ENCODE measurements at places on chromosomes 16 and 17. TPM values are rescaled to one million over a fixed set of nuclear protein-coding genes. Genes with fewer than 3 reads are reported as not detected.

TEX19 gene
- not detected for total RNA-seq

SPATA22 gene
- 3.7 TPM for total RNA-seq

KLHL10 gene
- under 0.01 TPM for total RNA-seq

OR1A1 gene
- not detected for total RNA-seq

LGALS9B gene
- total RNA-seq: not detected

KRT25 gene
- not detected for total RNA-seq

TSPAN10 gene
- not detected for total RNA-seq

SCN4A gene
- total RNA-seq: not detected

DNA sequence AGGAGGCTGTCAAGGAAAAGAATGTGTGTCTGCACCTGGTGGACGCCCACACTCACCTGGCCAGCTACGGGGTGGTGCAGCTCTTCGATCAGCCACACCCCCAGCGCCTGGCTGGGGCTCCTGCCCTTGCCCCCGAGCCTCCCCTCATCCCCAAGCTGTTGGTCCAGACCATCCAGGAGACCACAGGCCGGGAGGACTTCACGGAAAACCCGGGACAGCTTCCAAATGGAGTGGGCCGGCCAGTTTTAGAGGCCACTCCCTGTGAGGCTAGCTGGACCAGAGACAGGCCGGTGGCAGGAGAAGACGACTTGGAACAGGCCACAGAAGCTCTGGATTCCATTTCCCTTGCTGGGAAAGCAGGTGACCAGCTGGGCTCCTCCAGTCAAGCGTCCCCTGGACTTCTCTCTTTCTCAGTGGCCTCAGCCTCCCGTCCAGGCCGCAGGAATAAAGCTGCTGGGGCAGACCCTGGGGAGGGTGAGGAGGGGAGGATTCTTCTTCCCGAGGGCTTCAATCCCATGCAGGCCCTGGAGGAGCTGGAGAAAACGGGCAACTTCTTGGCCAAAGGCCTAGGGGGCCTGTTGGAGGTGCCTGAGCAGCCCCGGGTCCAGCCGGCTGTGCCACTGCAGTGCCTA is 2.2 kb downstream of the WDR81 start:
- DNase-seq: no peak

DNA sequence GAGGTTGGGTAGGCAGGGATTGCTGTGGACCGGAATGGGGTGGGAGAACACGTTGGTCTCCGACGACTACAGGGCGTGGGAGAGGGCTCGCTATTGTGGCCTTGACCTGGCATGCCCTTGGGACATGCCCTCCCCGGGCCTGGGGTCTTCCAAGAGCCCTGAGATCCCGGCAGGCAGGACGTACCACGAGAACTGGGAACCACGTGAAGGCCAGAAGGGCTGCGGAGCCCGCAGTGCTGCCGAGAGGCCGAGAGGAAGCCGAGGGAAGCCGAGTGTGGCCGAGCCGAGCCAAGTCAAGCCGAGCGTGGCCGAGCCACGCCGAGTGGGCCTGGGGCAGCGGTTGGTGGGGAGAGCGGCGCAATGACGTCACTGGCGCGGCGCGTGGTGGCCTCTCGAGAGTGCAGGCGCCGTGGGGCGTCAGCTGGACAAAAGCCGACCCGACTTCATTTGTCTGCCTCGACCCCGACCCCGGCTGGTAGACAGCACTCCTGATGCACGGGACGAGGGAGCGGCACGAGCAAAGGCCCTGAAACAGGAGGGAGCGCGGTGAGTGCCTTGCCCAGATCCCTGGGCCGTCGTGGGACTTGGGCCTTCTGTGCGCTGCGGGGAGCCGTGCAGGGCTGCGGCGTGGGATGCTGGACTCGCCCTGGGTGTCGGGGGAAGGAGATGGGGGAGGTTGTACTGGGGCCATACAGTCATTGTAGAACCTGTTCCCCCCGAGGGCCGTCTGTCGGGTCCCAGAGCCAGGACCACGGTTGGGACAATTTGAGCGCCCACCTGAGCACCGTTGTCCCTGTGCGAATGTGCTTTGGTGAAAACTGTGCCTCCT is 6.6 kb downstream of the SOCS1 start:
- DNase-seq: no peak

GRCh38 chr17:69779378-69780214 is 295.4 kb upstream of the KCNJ16 start:
- DNase-seq: no peak

DNA sequence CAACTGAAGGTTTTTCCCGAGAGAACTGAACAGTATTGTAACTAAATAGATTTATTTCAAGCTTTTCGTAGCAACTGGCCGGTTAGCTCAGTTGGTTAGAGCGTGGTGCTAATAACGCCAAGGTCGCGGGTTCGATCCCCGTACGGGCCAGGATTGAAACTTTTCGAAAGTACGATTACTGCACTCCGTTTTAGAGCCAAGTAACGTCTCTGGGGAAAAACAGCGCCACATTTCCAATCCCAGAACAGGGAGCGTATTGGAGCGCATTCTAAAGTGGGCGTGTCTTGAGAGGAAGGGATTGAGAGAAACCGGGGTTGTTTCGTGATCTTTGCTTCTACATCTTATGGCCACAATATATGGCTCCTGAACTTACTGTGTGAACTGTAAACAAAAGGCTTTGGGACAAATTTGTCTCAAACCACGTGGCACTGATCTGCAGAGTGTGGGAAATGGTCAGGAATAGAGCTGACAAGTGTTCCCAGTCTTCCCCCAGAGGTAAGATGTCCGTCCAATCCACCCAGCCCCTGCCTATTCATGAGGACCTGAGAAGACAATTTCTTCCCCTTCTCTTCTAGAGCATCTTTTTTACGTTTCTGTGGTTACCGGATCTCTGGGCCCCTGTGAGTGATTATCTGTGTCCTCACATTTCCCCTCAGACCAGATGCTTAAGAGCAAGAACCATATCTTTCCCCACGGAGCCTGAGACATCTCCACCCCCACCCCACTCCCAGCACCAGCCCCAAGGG is 2.3 kb downstream of the BORCS6 start:
- peak; percentile 70 for DNase-seq

DNA sequence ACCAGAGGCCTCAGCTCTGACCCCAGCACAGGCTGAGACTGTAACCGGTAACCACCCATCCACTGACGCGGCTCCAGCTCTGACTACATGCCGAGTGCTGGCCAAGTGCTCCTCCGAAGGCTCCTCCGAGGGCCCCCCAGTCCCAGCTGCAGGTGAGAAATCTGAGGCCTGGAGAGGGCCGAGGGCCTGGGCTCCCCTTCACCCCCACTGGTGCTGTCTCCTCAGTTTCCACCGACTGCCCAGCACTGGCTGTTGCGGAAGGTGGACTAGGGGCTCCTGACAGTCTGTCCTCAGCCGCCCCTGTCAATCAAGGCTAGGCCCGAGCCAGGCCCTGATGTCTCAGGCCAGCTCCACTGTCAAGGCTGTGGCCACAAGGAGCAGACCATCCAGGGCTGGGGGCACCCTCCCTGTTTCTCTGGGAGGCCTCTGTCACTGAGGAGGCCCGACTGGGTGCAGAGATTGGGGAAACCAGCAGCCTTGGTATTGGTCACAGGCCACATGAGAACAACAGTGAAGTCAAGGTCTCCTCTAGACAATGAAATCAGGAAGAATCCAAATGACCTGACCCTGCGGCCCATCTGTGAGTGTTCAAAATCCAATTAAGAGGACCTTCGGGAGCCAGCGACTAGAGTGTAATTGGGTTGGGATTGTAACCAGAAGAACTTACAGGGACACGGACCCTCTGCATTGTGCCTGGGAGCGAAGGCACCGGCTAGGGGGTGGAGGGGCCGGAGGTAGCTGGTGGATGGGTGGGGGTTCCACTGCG is 5.1 kb downstream of the TMEM235 start:
- no peak for DNase-seq

DNA sequence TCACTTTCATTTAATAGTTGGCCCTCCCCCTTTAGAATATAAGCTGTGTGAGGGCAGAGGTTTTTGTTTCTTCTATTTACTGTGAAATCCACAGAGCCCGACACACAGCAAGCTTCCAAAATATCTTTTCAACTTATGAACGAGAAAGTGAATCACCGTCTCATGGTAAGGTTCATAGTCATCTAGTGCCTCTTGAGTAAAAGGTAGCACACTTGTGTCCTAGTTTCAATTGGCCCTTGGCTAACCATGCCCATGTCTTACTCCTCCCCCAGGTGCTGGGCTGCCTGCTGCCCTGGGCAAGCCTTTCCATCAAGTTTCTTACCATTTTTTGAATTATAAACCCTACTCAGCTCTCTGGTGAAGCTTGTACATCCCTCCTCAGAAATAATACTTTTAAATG is 12.4 kb upstream of the GP2 start:
- no peak for DNase-seq

- peak; percentile 73 for DNase-seq
These were observed 9.1 kb downstream of the SOX8 start for GRCh38 chr16:990516-991291.

GRCh38 chr16:30996324-30996984 is 11.4 kb downstream of the HSD3B7 start:
- no peak for DNase-seq

GRCh38 chr16:88888461-88889387 is 22.3 kb upstream of the PABPN1L start:
- no peak for DNase-seq

- DNase-seq: no peak
These were observed 44.0 kb downstream of the PLCG2 start for GRCh38 chr16:81823111-81823510.

DNA sequence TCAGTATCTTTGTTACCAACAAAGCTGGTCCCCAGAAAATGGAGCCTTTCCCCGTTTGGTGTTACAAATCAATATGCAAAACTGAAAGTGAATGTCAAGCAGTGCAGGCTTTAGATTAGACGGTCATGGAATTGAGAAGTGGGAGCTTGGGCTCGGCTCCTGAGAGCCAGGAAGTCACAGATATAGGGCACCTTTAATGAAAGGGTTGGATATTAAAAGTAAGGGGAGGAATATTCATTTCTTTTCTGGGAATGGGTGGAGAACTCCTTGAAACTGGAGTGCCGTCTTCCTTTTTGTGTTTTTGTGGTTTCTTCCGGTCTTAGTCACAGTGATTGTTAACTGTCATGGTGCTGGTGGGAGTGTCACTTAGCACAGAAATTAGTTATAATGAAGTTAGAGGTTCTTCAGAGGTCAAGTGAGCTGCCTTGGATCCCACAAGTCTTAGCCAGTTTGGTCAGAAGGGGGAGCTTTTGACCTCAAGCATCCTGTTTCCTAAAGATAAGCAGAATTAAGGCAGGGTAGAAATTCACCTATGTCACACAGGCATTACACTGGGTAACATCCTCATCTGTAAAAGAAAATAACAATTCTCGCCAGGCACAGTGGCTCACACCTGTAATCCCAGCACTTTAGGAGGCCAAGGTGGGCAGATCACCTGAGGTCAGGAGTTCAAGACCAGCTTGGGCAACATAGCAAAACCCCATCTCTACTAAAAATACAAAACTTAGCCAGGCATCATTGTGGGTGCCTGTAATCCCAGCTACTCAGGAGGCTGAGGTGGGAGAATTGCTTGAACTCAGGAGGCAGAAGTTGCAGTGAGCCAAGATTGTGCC is 9.6 kb upstream of the EIF1 start:
- no peak for DNase-seq

GRCh38 chr17:78426293-78426879 is 47.9 kb downstream of the PGS1 start:
- no peak for DNase-seq

GRCh38 chr17:39416141-39416540 is 14.7 kb upstream of the FBXL20 start:
- no peak for DNase-seq

DNA sequence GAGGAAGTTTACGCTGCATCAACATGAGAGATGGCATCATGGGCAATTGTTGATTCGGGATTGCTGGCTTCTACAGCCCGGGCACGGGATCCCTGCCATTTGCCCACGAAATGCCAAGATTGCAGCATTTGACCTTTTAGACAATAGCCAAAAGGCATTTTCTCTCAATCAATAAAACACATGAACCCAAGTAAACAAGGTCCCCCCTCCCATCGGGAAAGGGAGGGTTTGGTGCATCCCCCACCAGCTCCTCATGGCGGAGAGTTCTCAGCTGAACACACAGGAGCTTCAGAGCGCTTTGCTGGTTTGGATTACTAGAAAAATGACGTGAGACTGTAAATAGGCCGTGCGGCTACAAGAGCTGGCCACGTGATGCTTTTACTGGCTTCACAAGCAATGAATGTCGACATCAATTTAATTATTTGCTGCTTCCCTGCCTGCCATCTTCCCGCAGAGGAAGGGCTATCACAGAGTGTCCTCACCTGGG is 147.6 kb downstream of the C16orf95 start:
- no peak for DNase-seq

DNA sequence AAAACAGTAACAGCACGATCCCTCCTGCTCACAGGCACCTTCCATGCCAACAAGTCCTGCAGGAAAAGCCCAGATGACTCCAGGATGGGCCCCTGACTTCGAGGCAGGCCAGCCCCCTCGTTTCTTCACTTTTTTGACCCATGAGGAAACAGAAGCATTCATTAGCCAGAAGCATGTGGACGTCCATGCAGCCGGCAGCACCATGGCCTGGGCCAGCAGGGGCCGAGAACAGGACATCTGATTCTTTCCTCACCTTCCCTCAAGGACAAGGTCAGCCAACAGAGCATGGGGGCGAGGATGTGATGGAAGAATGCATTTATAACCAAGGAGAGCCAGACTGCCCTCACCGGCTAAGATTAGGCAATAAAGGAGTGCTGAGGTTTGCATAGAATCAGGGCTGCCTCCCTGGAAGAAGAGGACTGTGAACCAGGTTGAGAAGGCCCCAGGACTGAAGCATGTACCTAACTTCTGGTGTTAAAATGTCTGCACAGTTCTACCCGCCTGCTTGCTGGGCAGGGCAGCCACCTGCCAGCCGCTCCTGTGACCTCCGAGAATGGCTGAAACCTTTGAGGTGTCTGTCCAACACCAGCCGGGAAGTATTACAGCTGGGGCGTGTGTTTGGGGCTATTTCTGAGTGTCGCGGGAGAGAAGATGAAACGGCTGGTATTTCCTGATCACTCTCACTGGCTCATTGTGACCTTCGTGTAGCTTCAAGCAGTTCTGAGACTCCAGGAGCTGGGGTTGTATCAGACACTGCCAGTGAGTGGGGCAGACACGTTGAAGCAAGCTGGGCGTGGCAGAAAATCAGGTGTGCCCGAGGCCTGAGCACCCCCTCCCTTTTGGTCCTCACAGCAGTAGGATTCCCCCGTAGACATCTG is 94.0 kb upstream of the TNRC6C start:
- DNase-seq: no peak

GRCh38 chr17:39737760-39738567 is at the start of gene GRB7:
GRB7 (plus strand) TSS chr17:39737938; CDS start chr17:39742302, 4,364 bp downstream.
- DNase-seq: no peak

- DNase-seq: no peak
These were observed 52.0 kb downstream of the CBFA2T3 start for GRCh38 chr16:88924834-88925539.

- no peak for DNase-seq
These were observed 455.8 kb upstream of the MAF start for GRCh38 chr16:80056324-80056723.

GRCh38 chr16:47965439-47965838 is 190.4 kb downstream of the ABCC12 start:
- no peak for DNase-seq

GRCh38 chr17:13996748-13997147 is 72.6 kb upstream of the COX10 start:
- DNase-seq: no peak

- DNase-seq: no peak
These were observed 6.9 kb downstream of the MLLT6 start for GRCh38 chr17:38711792-38712571.

All from frontal cortex (tissue), 4 donors.